ENCODE measurements at places on chromosomes 4 and X.

- no peak for DNase-seq
These were observed 325.3 kb upstream of the FTHL17 start for GRCh38 chrX:31397119-31397518.

DNA sequence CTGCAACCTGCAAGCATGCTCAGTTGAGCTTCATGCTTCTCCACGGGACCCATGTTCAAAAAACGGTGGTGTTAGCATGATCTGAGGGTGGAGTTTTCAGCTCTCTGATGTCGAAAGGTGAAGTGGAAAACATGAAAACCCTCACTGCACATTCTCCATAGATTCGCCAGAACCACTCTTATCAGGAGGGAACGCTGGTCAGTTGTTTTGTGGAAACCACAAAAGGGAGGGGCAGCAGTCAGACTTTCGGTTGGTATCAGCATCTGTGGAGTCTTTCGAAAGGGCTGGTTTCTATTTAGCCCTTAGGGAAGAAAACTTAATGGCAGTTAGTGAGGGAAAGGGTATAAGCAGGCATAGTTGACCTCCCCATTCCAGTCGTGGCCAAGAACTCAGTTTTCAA lies 12.6 kb downstream of the PPA2 start:
- DNase-seq = no peak

GRCh38 chr4:105990933-105991332 lies 95.7 kb downstream of the NPNT start:
- no peak for DNase-seq

DNA sequence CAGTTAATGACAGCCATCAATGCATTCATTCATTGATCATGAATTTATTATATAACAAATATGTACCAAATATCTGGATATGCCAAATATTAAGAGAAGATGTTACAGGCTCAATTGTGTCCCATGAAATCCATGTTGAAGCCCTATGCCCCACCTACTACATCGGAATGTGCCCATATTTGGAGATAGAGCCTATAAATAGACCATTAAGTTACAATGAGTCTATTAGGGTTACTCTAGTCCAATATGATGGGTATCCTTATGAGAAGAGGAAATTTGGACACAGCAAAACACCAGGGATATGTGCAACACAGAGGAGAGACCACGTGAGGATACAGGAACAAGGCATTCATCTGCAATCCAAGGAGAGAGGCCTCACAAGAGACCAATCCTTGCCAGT lies 634.5 kb downstream of the DMD start:
- no peak for DNase-seq

- no peak for DNase-seq
These were observed 20.5 kb downstream of the MAEA start for GRCh38 chr4:1310031-1310795.

DNA sequence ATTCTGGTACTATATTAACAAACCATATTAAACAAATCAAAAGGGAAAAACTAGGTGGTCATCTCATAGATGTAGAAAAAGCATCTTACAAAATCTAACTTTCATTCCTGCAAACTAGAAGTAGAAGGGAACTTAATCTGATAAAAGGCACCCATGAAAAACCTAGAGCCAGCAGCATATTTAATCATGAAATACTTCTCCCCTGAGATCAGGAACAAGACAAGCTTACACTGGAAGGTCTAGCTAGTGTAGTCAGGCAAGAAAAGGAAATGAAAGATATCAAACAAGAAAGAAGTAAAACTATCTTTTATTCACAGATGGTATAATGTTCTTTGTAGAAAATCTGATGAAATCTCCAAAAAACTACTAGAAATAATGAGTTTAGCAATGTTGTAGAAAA lies 41.2 kb downstream of the ATP10D start:
- DNase-seq = no peak

DNA sequence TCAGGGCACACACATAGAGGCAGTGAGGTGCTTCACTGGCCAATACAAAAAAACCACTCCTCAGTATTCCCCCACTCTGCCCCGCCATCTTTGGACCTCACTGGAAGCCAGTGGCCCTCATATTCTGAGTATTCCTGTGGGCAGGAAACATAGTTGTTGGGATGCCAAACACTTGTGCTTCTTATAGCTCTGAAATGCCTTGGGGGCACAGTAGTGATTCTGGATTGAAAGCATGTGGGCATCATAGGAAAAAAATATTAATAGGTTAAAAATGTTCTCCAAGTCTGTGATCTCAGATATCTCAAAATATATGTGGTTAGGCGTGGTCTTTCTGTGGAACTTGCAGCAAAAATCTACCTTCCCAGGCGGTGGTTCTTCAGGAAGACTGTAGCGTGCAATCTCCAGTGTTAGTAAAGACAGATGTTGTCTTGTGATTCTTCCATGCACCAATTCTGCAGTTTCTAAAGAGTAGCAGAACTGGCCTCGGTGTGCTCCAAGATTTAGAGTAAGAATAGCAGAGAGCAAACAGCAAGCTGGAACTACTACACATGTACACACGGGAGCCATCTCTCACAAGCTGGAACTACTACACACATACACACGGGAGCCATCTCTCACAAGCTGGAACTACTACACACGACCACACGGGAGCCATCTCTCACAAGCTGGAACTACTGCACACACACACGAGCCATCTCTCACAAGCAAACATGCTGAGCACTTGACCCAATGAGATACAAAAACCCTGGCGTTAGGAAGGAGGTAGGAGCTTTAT lies 8.0 kb upstream of the TENM3 start:
- no peak for DNase-seq

DNA sequence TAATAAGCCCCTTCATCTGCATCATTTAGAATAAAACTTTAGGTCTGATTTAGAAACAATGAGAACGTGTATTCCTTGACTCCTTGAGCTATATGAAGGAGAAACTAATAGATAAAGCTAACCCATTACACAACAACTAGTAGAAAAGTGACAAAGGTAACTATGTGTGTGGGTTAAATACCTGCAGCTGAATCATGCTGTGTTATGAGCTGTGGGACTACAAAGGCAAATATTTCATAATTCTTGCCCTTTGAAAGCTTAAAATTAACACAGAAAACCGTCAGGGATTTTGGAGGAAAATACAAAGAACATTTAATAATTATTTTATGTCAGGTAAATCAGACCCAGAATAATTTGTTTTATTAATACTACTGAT lies 898 bp upstream of the NDP start:
- no peak for DNase-seq

DNA sequence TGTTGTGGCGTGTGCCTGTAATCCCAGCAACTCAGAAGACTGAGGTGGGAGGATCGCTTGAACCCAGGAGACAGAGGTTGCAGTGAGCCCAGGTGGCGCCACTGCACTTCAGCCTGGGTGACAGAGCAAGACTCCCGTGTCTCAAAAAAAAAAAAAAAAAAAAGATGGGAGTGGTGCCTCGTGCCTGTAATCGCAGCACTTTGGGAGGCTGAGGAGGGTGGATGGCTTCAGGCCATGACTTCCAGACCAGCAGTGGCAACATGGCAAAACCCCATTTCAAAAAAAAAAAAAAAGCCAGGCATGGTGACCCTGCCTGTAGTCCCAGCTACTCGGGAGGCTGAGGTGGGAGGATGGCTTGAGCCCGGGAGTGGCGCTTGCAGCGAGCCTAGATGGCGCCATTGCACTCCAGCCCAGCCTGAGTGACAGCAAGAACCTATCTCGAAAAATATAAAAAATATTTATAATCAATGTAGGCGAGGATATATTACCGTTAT lies 27.0 kb downstream of the EIF2S3 start:
- no peak for DNase-seq

GRCh38 chrX:29531336-29531735 lies 684.0 kb upstream of the MAGEB2 start:
- DNase-seq = no peak

All from T-helper 2 cell (primary cell).